ENCODE measurements at places on chromosomes 7 and 10. TPM values are rescaled to one million over a fixed set of nuclear protein-coding genes. Genes with fewer than 3 reads are reported as not detected.
A peak's percentile ranks its signal among the peaks of the same experiment; 100 is the strongest.

GRCh38 chr10:97196223-97197029 is 10.7 kb upstream of the SLIT1 start:
- peak; percentile 78 for DNase-seq

DNA sequence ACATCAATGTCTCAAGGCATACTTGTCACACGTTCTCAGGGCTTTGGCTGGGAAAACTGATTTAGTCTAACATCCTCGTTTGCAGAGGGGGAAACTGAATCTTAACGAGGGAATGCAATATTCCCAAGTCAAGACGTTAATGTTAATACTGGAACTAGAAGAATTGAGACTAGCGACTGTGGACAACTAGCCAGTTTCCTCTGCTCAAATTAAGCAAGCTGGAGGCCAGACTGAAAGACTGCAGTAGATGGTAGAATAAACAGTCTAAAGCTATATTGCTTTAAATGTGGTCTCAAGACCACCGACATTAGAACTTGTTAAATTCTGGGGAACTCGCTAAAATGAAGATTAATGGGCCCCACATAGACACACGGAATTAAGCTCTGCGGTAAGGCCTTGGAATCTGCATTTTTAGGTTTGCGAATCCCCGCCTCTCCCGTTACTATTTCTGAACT is 639 bp upstream of the TFAM start:
- DNase-seq, result peak; percentile 8

- DNase-seq, result no peak
These were observed 6.4 kb upstream of the ANXA11 start for GRCh38 chr10:80211786-80212185.

GRCh38 chr7:4269086-4269485 is 413.0 kb upstream of the FOXK1 start:
- no peak for DNase-seq

GRCh38 chr10:102132193-102132562 is 662 bp upstream of the PPRC1 start:
- no peak for DNase-seq

DNA sequence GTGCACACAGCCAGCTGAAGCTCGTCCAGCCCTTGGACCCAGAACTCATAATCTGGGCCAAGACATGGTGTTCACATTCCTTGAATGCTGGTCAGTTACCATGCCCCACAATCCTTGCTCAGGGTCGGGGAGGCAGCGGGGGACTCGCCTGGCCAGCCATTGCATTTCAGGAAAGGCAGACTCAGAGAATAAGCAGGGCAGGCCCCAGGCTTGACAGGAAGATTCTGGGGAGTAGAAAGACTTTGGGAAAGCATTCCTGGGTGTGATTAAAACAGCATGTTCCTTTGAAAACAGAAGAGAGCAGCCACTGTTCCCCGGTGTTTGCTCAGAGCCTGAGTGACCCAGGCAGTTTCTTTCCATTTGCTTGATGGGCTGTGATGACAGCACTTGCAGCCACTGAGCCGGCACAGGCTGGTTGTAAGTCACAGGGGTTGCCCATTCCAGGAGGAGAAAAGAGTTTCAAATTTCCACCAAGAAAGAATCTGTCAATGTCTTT is 473.7 kb downstream of the TYW1 start:
- no peak for DNase-seq

Gene MGMT
- 4.3 TPM for polyA plus RNA-seq

GRCh38 chr10:72759584-72759983 is 67.6 kb downstream of the MCU start:
- DNase-seq, result no peak

Gene EN2
- 0.54 TPM for polyA plus RNA-seq

Gene LRRC18
- not detected for polyA plus RNA-seq

- no peak for DNase-seq
These were observed 30.5 kb downstream of the ARL3 start for GRCh38 chr10:102683736-102684135.

- no peak for DNase-seq
These were observed 121.0 kb downstream of the HIP1 start for GRCh38 chr7:75617634-75618234.

Gene DGKI
- 0.14 TPM for polyA plus RNA-seq

Gene GDF2
- not detected for polyA plus RNA-seq

- no peak for DNase-seq
These were observed 24.3 kb upstream of the PDK4 start for GRCh38 chr7:95620631-95621030.

DNA sequence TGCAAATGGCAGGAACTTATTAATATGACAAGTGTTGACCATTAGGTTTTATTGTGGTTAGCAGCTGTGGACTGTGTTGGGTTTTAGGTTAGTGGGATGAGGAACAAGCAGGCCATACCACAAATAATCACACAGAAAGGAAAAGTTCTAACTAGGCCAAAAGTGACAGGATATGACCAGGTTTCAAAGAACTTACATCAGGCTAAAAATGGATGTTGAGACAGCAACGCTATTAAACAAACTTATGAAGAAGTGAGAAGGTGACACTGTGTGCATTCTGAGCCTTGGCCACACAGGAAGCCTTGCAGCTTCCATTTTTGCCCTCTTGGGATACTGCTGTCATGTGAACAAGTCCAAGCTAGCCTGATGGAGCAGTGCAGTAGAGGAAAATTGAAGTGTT is 568.8 kb downstream of the HTR7 start:
- no peak for DNase-seq

DNA sequence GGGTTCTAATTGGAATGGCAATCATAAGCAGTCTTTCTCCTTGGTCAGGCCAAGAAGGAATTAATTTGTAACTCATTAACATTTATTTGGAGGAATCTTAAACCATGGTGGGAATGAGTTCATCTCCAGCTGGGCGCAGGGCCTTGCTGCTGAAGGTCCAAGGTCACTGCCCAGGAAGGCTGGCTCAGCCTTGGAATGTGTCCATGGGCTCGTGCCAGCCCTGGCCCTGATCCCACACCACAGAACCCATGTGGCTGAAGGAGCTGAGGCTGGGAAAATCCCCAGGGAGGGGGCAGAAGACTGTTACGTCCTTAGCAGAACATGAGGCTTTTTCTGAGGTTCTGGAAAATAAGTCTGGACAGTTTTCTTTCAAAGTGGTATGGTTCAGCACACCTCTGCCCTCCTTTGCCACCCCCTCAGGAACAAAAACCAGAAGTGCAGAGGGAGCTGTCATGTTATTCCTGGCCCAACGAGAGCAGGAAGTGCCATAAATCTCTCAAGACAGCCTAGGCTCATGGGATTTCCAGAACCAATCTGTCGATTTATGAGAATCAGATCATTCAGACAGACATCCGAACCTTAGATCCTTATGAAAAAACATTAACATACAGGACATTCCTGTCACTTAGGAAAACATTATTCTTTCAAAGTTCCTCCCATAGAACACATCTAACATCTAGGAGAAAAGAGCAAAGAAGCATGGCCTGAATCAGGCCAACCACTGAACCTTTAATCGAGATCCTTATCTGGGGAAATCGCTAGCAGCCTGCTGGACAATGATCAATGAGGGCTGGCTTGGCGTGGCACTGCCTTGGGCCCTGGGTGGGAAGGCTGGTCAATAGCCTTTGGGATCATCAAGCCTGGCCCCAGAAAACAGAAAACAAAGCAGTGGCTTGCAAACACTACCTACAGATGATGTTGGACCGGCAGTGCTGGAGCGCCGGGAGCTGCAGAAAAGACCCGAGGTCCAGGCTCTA is 134.3 kb downstream of the TAX1BP1 start:
- peak; percentile 7 for DNase-seq

DNA sequence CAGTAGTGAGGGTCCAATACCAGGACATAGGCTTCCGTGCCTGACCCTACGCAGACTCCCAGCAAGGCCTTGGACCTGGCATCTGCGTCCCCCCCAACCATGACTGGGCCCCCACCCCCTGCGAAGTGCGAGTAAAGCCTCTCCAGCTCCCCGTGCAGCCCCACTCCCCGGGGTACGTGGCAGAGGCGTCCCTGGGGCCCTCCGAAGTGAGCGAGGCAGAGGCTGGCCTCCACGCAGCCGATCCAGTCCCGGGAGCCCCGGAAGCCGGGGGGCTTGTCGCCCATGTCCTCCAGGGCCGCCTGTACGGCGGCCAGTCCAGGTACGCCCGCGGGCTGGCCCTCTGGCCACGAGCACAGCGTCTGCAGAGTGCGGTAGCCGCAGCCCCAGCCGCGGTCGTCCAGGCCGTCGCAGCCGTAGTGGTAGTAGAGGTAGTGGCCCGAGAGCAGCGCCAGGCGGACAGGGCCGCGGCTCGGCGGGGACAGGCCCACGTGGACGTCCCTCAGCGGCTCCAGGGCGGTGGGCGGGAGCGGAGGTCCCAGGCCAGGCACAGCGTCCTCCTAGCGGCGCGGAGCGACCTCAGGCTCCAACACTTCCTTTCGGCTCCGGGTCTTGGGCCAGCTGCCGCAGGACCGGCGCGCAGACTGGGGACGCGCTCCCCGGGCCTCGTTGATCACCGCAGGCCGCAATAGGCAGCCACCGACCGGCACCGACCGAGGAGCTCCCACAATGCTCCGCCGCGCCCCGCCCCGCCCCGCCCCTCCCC is at the start of gene UFSP1:
Gene UFSP1, minus strand, starts transcription at position 728 of the 763 bp plus-strand sequence. Its CDS starts 444 bp downstream, at position 284.
- DNase-seq, result no peak

Gene FRMD4A
- polyA plus RNA-seq, result 2.5 TPM

DNA sequence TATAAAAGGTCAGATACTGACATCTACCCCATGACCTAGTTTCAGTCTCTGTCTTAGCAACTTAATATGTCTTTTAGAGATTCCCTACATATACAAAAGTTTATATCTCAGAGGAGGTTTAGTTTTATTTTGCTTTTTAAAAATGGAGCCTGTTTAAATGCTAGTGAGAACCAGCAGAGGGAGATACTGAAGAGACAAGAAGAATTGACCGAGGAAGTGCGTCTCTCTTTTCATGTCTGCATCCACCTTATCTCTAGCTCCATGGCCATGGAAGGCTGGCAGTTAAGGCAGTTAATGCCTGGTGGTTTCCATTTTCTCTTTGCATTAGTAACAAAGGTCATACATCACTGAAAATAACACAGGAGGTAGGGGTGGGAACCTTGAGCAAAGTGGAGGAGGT is 10.7 kb downstream of the SUV39H2 start:
- DNase-seq, result peak; percentile 18

Gene GAD2
- polyA plus RNA-seq, result not detected

- peak; percentile 50 for DNase-seq
These were observed 13.9 kb downstream of the CUBN start for GRCh38 chr10:17115683-17116082.

Gene METTL27
- polyA plus RNA-seq, result 5.8 TPM

GRCh38 chr10:32169556-32169955 is 113.3 kb upstream of the KIF5B start:
- DNase-seq, result no peak

Gene TMEM176B
- not detected for polyA plus RNA-seq

DNA sequence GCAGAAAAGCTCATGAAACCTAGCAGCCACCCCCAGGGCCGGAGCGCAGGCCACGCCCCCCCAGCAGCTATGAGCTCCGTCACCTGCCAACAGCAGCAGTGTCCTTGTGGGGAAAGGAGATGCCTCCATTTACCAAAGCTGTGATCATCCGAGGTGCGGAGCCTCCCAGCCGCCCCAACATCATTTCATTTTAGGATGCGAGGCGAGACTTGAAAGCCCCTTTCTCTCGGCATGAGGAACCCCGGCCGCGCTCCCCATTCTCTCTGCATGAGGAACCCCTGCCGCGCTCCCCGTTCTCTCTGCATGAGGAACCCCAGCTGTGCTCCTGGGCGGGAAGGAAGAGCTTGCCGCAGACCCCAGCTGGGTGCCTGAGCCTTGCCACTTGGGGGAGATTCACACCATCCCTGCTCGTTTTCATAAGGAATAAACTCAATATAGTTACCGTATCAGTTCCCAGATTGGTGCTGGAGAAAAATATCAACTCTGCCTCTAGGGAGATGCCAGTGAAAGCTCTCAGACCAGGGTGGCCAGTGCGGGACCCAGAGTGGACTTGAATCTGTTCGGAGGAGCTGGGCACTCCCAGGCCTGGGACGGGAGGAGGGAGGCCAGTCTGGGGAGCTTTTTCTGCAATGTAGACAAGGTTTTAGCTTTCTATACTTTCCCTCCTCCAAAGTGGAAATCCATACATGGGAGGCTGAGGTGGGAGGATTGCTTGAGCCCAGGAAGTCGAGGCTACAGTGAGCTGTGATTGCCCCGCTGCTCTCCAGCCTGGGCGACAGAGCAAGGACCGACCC is 35.0 kb downstream of the JAKMIP3 start:
- no peak for DNase-seq

Gene LLCFC1
- polyA plus RNA-seq, result not detected

- DNase-seq, result no peak
These were observed 88.8 kb downstream of the NOD1 start for GRCh38 chr7:30389791-30390190.

Gene LRMDA
- polyA plus RNA-seq, result 5.1 TPM

DNA sequence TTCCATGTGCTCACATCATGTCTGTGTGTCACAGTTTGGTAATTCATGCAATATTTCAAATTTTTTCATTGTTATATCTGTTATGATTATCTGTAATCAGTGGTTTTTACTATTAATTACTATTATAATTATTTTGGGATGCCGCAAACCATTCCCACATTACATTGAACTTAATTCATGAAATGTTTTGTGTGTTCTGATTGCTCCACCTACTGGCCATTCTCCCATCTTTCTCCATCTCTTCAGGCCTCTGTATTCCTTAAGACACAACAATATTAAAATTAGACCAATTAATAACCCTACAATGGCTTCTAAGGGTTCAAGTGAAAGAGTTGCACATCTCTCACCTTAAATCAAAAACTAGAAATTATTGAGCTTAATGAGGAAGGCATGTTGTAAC is 398.5 kb downstream of the PCDH15 start:
- DNase-seq, result no peak

DNA sequence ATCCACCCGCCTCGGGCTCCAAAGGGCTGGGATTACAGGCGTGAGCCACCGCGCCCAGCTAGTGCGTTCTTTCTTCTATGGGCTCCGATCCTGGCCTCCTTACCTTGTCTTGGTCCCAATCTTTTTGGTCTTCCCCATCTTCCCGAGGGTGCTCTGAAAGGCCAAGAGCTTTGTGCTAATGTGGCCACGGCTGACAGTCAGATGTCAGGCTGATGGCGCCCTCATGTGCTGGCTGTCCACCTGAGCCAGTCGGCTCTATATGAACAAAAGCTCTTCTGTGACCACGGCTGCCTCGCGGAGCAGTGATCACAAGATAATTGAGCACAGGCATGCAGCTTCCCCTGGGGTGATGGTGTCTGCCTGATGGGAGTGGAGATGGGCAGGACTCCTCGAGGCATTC is 11.0 kb upstream of the AHCYL2 start:
- peak; percentile 54 for DNase-seq

DNA sequence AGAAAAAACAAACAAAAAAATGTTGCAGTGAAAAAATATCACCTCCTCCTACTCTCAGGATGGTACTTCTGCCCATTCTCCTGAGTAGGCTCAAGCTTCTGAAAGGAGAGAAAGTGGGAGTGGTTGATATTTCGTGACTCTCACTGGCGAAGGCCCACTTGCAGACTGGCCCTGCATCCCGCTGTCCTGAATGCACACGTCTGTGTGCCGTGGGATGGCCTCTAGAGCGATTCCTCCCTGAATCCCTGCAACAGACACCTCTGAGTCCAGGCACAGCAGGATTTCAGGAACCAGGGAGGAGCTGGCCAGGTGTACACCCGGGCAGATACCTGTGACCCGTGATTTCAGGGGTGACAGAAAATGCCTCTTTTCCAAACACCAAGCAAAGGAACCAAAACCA is 319.2 kb downstream of the DPP6 start:
- DNase-seq, result no peak

Gene ATOH7
- polyA plus RNA-seq, result 0.08 TPM

Data from A549 (cell line).